ENCODE measurements at places on chromosomes 11 and 22. TPM values are rescaled to one million over a fixed set of nuclear protein-coding genes. Genes with fewer than 3 reads are reported as not detected.

Gene MAP6
- not detected for total RNA-seq

Gene TCN1
- 0.38 TPM for total RNA-seq

Gene OR6T1
- not detected for total RNA-seq

Gene HTR3A
- not detected for total RNA-seq

Gene MUC2
- not detected for total RNA-seq

Gene KCNJ1
- total RNA-seq, result not detected

Gene KRTAP5-7
- not detected for total RNA-seq

Gene OR4C45
- total RNA-seq, result not detected

Gene BIRC3
- 197 TPM for total RNA-seq

Gene VSIG10L2
- not detected for total RNA-seq
